ENCODE measurements at places on chromosomes 16 and 17.

DNA sequence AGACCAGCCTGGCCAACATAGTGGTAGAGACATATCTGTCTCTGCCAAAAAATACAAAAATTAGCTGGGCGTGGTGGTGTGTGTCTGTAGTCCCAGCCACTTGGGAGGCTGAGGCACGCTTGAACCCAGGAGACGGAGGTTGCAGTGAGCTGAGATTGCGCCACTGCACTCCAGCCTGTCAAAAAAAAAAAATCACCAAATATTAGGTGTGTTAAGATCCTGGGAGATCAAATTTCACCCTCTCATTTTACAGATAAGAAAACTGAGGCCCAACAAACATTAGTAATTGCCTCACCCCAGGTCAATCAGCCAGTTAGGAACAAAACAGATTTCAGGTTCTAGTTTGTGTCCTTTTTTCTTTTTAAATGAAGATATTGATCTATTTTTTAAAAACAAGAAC, 116.7 kb downstream of the MSI2 start:
- no peak for DNase-seq

DNA sequence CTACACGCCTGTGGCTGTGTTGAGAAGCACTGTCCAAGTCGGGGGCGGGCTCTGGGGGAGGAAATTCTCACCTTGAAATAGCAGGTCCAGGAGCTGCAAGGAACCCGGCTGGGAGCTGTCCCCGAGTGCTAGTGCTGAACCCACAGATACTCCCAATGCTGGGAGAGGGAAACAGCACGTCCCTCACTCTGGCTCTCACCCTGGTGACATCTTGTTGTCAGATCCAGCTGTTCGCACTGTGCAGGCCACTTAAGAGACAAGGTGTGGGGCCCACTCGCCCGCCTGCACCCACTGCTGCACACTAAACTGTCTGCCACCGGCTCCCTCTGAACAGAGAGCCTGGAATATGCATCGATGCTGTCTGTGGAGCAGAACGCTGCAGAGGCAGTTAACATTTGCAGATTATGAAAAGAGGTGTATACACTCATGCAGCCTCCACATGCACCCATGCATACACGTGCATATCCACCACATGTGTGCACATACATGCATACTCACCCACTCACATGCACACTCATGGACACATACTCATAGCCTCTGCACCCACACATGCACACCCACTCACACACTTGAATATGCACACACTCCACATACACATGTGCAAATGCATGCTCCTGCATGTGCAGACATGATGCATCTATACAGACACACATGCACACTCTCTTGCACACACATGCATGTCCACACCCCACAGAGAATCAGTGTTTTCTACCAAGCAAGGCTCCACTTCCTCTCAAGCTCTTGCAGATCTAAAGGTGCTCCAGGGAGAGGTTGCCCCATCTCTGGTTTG, 42.0 kb downstream of the MGAT5B start:
- DNase-seq: peak; percentile 72

- no peak for DNase-seq
Observed at GRCh38 chr16:22174642-22175041, 12.3 kb downstream of the SDR42E2 start.

DNA sequence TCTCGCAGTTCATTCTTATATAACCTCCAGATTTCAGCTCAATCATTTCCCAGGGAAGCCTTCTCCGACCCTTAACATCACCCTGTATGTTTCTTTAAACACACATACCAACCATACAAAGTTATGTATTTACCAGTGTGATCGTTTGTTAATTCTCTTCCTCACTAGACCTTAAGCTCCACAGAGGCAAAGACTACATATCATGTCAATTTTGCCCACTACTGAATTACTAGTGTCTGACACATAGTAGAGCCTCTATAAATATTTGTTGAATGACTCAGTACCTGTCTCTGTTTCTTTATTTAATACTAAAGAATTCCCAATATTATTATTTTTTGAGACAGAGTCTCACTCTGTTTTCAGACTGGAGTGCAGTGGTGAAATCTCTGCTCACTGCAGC, 137.2 kb downstream of the SHISA9 start:
- no peak for DNase-seq

- DNase-seq: no peak
Observed at GRCh38 chr16:69787883-69788282, 25.8 kb downstream of the WWP2 start.

DNA sequence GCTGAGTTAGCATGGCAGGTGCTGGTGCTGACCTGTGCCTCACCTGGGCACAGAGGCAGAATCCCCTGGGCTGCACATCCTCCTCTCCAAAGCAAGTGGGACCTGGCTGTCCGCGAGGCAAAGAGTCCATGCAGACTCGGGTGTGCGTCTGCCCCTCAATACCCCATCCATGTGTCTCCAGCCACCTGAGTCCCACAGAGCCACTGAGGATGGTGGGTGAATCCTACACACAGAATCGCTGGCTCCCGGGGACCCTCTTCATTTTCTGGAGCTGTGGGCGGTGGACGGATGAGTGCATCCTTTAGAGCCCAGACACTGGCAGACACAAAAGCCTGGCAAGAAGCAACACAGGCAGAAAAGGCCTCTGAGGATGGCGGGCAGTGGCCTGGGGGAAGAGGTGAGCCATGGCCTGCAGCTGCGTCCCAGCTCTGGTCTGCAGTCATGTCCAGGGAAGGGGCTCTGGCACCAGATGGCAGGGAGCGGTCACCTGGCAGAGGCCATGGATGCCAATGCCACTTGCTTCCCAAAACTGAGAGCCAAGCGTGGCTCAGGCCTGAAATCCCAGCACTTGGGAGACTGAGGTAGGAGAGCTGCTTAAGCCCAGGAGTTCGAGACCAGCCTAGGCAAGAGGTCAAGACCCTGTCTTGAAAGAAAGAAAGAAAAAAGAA, 29.9 kb downstream of the AXIN1 start:
- DNase-seq: no peak

DNA sequence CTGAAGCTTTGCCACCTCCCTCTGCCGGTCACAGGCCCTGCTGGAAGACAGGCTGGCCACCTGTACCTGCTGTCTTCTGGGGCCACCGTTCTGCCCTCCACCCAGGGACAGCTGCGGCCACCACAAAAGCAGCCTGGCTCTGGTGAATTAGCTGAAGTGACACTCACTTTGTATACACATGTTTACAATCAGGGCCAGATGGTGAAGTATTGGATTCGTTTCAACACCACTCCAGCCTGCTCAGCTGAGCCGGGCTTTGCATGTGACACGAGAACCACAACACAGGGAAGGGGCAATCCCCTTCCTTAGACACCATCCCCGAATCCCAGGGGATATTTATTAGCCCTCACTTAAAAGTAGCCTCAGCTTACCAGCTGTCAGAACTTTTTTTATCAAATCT, 191.5 kb upstream of the RPL38 start:
- DNase-seq: peak; percentile 39

DNA sequence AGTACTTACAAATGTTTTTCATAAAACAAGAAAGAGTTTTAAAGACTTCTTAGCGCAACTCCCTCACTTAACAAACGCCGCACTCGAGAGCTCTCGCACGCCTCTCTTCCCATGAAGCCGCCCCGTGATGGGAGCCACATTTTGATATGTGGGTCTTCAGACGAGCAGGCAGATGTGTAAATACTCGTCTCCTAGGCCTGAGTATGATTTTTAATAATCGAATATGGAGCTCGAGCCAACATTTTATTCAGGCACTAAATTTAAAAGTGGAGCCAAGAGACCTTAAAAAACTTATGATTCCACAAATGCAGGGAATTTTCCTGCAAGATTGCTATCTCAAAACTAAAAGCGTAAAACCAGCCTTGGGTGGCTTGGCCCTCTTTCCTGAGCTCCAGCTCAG, 55.4 kb downstream of the IRX6 start:
- no peak for DNase-seq

GRCh38 chr17:80191865-80192661, 22.2 kb downstream of the CARD14 start:
- no peak for DNase-seq

DNA sequence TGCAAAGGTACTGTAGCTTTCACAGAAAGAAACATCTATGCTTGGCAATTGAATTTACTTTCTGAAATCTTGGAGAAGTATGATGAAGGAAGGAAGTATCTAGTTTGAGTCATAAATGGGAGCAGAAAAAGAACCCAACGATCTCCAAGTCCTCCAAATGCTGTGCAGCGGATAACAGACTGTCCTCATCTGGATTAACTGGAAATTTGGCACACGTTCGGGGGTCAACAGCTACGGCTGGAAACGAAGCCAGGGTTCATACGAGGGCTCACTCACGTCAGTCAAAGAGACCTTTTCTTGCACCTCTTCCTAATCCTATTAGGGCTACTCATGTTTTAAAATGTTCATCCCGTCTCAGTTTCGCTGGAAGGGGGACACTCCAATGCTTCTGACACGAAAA, 152.0 kb downstream of the ZFHX3 start:
- DNase-seq: no peak

DNA sequence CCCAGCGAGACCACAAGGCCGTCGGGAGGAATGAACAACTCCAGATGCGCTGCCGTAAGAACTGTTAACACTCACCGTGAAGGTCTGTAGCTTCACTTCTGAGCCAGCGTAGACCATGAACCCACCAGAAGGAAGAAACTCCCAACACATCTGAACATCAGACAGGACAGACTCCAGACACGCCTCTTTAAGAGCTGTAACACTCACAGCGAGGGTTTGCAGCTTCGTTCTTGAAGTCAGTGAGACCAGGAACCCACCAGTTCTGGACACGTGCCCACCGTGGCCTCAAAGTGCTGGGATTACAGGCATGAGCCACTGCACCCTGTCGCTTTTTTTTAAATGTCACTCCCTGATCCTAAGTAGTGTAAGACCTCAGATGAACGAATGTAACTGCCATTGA, 17.3 kb downstream of the KPNA2 start:
- no peak for DNase-seq

- no peak for DNase-seq
Observed at GRCh38 chr17:81011951-81012350, 20.3 kb downstream of the CHMP6 start.

GRCh38 chr17:32398946-32399345, 45.4 kb upstream of the PSMD11 start:
- no peak for DNase-seq

GRCh38 chr16:14963281-14964173, 11.3 kb upstream of the PDXDC1 start:
- DNase-seq: peak; percentile 3

DNA sequence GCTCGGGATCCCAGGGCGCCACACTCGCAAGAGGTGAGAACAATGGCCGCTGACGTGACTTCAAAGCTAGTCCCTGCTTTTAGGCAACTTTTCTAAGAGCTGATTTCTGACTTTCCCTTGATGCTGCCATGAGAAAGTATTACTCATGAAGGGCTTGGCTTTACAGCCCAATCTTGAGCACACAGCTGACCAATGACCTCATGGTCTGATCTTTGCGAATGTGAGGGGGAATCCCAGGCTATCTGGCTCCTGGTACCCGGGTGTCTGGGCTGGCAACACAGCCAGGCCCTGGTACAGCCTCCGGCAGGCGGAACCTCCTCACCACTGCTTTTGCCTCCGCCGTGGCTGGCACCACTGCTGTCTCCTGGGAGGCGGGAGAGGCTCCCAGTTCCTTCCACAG, 17.5 kb downstream of the NDUFAF8 start:
- DNase-seq: peak; percentile 63

GRCh38 chr16:5364186-5364585, 266.6 kb upstream of the EEF2KMT start:
- no peak for DNase-seq

GRCh38 chr16:4869147-4869805, 22.0 kb downstream of the UBN1 start:
- no peak for DNase-seq

DNA sequence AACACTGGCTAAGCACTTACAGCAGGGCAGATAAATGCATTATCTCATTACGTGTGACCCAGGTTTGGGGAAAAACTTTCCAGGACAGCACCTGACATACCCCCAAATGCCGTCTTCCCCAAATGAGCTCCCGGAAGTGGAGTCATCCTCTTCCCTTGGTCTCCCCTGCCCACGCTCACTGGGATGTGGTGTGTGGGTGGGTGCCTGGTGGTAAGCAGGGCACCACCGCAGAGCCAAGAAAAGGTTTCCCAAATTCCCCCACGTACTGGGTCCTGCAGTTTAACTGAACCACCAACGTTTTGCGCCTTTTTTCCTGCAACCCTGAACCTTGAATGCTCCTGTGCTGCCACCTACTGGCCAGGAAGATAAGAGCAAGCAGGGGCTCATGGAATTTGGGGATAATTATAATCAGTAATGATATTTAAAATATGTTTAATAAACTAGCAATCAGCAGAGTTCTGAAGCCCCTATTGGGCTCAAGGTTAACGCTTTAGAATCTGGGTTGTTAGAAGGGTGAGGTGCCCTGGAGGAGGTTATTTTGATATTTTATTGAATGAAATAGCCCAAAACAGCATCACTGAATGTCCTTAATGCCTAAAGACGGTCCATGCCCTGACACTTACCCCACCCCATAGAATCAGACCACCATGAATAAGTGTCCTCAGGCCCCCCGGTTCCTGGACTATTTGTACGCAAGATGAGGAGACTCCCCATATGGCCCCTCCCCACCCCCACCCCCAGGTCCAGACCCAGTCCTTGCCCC, 8.0 kb downstream of the SPPL2C start:
- DNase-seq: peak; percentile 70

- DNase-seq: no peak
Observed at GRCh38 chr16:24821129-24821528, 24.6 kb upstream of the SLC5A11 start.

GRCh38 chr17:37160944-37161343, 212.2 kb downstream of the AATF start:
- DNase-seq: peak; percentile 14

GRCh38 chr17:50453901-50454300, 14.8 kb downstream of the CHAD start:
- no peak for DNase-seq

DNA sequence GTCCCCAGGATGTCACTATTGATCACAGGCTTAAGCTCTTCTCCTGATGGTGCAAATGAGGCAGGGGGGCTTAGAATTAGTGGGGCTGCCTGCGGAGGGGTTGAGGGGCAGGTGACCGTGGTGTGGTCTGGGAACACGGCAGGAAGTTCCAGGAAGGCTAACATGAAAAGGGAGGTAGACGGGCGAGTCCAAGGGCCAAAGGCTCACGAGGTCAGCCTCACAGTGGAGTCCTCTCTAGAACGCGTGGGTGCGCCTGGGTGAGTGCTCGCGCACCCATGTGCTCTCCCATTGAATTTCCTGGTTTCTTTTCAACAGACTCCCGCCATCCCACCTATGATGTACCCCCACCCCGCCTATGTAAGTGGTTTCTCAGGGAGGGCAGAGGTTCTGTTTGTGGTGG, 15.2 kb downstream of the LGALS9 start:
- DNase-seq: no peak

DNA sequence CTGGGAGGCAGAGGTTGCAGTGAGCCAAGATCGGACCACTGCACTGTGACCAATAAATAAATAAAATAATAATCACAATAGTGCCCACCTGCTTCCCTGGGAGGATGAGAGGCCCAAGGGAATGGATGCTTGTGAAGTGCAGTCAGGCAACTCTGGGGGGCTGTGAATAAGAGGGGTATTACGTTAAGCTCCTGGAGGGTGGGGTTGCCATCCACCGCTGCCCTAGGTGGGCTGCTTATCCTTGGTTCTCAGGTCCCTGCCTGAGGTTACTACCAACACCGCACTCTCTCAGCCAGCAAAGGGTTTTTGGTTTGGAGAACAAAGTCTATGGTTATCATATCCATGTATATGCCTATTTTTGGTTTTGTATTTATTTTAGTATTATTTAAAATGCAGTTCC, 48.6 kb upstream of the CBFA2T3 start:
- no peak for DNase-seq

- no peak for DNase-seq
Observed at GRCh38 chr17:6796017-6796886, 20.2 kb downstream of the FBXO39 start.
